ENCODE measurements at places on chromosomes 1 and 21.

DNA sequence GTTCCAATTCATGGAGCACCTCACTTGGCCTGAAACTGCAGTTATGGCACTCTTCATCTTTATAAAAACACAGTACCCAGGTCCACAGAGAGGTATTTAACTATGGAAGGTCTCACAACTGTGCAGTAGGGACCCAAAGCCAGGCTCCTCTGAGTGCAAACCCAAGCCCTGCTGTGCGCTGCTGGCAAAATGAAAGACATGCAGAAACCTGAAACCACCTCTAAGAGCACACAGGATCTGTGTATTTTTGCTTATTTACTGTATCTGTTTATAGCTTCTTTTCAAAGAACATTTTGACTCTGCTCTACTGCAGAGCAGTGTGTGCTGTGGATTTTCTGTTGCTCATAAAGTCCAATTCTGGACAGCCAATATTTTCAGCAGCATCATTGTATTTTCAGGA is 166.6 kb downstream of the DSCAM start:
- DNase-seq = no peak

GRCh38 chr1:44154049-44154448 is 12.6 kb upstream of the KLF18 start:
- no peak for DNase-seq

DNA sequence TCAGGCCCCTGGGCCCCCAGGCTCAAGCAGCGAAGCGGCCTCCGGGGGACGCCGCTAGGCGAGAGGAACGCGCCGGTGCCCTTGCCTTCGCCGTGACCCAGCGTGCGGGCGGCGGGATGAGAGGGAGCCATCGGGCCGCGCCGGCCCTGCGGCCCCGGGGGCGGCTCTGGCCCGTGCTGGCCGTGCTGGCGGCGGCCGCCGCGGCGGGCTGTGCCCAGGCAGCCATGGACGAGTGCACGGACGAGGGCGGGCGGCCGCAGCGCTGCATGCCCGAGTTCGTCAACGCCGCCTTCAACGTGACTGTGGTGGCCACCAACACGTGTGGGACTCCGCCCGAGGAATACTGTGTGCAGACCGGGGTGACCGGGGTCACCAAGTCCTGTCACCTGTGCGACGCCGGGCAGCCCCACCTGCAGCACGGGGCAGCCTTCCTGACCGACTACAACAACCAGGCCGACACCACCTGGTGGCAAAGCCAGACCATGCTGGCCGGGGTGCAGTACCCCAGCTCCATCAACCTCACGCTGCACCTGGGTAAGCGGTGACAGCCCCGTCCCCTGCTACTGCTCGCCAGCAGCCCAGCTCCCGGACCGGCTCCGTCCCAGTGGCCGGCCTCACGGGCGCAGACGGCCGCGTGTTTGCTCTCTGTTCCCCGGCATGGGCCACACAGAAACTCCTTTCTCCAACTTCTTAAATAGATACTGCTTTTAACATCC is 539 bp downstream of the LAMC1 start:
- no peak for DNase-seq

DNA sequence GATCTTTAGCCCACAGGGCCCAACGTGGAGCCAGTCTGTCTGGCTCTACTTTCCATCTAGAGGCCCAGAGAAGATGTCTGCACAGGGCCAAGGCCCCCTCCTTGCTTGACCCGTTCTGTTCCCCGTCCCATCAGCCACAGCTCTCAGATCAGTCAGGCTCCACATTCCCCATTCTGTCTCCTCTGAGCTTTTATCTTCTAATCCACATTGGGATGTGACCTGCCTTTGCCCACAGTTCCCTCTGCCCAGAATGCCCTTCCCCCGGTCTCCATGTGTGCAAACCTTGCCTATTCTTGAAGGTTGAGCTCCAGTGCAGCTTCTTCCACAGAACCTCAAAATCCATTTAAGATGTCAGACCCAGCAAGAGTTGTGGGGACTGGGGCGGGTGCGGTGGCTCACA is 53.3 kb upstream of the WASF2 start:
- no peak for DNase-seq

- no peak for DNase-seq
Measured at GRCh38 chr1:61449410-61449809, 275.5 kb downstream of the TM2D1 start.

GRCh38 chr1:158163000-158163947 is 17.4 kb upstream of the CD1D start:
- DNase-seq = no peak

DNA sequence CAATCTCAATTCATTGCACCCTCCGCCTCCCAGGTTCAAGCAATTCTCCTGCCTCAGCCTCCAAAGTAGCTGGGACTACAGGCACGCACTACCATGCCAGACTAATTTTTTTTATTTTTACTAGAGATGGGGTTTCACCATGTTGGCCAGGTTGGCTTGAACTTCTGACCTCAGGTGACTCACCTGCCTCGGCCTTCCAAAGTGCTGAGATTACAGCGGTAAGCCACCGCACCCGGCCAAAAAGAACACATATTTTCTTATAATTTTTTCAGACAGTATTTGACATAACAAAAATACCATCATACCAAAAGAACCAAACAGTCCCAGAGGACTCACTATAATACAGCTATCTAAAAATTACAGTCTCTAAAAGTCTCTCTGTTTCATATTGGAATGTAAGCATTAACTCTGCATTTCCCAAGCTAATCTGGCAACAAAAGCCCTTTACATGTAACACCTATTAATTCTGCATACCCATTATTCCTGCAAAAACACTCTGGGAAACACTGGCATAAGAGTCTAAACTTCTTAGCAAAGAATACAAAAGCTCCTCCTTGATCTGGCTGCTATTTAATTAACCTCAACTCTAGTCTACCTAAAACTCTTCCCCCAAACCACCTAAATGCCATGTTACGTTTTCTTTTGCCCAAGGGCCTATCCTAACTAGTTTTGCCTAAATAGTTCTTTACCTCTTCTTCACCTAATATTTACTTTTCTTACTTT is 26.9 kb downstream of the WDR26 start:
- no peak for DNase-seq

GRCh38 chr21:38303300-38303699 is 46.5 kb downstream of the KCNJ15 start:
- peak; percentile 96 for DNase-seq

DNA sequence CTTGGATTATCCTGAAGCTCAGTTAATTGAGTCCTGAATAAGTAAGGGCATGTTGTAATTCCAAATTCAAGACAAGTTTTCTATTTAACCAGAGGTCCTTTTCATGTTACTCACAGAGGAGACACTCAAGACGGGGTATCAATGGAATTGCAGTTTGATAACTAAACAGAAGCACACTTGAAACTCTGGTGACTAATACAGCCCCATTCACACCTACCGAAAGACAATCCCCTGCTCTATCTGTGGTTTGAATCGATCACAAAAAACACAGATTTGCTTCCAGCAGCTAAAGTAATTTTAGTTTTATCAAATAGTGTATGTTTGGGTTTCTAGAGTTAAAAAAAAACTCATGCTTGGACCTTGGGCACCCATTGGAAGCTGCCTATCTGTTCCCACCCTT is 60.4 kb downstream of the TEX35 start:
- no peak for DNase-seq

GRCh38 chr1:19955534-19956170 is 23.8 kb downstream of the PLA2G2A start:
- DNase-seq = no peak

DNA sequence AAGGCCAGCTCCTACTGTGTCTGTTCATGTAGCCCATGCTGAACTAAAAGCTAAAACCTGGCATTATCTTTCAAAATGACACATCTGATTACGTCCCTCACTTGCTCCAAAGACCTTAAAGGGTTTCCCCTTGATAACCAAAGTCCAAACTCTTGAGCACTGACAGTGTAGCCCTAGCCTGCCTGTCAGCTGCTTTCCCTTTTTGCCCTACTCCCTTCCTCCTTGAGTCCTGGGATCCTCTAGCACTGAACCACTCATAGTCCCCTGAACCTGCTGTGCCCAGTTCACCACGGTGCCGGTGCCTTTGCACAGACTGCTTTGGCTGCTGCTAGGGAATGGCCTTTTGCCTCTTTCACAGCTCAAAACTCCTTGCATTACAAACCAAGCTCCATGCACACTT is 67.5 kb downstream of the PLXNA2 start:
- DNase-seq = no peak

DNA sequence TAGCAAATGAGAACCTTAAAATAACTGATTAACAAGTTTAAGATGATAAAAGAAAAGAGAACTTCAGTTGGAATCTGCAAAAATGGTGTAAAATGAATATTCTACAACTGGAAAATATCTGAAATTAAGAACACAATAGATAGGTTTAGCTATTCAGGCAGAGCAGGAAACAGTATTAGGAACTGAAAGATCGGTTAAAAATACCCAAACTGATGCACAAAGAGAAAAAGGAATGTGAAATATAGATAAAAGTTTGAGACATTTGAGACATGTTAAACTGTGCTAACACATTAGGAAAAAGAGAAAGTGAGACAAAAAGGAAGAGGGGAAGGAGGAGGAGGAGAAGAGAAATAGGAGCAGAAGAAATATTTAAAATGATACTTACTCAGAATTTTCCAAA is 12.1 kb downstream of the CD55 start:
- DNase-seq = no peak

- DNase-seq = no peak
Measured at GRCh38 chr1:70790232-70790923, 257.2 kb downstream of the PTGER3 start.

- no peak for DNase-seq
Measured at GRCh38 chr1:172642970-172643369, 15.9 kb upstream of the FASLG start.

DNA sequence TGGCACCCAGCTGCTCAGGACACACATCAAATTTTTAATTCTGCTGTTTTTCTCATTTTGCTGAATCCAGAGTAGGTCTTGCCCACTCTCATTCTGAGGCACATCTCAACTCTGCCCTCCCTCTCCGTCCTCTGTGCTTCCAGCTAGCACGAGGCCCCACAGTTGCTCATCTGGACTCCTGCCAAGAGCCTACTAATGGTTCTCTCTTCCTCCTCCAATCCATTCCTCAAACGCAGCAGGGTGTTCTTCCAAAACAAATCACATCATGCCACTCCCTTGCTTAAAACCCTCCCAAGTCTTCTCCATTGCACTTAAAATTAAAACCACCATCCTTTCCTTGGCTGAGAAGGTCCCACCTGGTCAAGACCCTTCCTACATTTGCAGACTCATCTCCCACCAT is 49.8 kb upstream of the SCAF4 start:
- peak; percentile 7 for DNase-seq

DNA sequence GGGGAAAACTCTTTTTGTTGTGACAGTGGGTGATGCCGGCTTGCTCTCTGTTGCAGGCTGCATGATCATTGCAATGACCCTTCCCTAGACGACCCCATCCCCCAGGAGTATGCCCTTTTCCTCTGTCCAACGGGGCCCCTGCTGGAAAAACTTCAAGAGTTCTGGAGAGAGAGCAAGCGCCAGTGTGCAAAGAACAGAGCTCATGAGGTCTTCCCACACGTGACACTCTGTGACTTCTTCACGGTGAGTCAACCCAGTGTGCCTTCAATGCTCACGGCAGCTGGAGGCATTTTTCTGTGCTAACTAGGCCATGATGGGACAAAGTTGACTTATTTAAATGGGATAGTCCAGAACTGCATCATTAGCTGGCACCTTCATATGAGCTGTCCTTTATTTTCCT is 5.7 kb downstream of the UBASH3A start:
- DNase-seq = no peak

DNA sequence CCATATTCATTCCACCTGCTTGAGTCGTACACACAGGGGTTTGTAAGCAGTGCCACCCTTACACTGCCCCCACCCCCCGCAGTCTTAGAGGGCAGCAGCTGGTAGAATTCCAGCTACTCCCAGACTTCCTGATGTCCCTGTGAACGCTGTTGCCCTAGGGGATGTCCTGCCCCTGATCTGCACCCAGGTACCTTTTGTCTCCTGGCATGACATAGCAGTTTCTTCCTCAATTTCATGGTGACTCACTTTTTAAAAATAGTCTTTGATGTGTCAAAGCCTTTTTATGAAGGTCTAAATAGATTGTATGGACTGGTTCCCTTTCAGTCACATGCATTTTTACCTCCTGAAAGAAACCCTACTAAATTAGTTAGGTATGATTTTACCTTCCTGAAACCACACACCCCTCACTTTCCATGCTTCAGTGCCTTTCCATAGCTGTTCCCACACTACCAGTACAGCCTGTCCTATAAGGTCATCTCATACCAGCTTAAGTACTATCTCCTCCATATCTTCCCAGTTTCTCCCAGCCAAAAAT is 76.4 kb downstream of the ST3GAL3 start:
- DNase-seq = peak; percentile 34
